Fibroblast of the conjunctiva (primary cell): ENCODE measurements at places on chromosomes 11 and 22.

- no peak for DNase-seq
Measured at GRCh38 chr11:59204746-59205145, 8.0 kb downstream of the MPEG1 start.

DNA sequence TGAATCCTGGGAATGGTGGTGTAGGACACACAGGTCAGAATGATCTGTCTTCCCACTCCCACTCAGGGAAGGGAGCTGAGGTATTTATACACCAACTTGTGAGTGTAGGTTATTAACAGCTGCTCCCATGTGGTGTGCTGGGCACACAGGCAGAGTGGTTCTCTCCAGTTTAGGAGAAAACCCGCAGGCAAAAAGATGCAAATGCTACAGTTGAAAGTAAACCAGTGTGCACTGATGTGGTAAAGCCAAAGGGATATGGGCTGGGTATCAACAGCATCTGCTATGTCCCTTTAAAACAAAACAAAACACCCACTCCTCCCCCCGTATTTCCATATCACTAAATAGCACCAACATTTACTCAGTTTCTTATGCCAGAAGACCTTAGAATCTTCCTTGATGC is 75.4 kb upstream of the SYT13 start:
- no peak for DNase-seq

DNA sequence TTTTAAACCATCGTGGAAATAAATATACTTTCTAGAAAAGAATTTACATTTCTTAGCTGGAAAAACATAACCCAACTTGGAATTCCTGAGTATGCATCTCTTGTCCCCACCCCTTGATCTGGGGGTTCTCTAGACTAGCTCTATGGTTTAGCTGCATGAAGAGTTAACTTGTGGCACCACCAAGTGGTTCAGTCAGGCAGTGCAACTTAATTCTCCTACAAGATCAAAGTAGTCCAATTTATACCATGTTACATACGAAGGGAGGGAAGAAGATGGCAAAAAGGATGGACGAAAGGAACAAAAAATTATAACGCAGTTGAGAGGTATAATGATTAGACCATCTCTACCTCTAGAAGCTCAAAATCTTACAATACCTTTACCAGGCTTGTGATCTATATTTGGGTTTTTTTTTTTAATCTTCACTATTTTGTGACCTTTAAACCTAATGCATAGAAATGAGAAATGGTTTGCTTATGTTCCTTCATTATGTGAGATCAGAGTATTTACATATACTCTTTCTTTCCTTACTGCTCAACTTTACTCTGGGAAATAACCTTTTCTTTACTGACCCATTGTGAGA is 28.5 kb upstream of the ALKBH3 start:
- peak; percentile 77 for DNase-seq

DNA sequence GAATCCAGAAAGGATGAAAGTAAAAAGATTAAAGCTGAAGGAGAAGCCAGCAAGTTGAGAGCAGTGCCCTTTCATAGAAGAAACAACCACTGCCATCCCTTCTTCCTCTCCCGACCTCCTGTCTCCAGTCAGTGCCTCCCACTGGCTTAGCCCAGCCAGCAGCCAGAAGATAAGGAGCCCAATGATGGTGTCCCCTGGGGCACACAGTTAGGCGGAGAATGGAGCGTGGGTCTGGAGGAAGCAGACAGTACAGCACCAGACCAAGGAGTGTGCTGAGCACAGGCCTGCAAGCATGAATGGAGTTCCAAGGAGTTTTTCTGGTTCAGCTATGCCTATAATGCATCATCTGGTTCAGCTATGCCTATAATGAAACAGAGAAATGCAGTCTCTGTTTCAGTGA is 54.3 kb upstream of the TNRC6B start:
- no peak for DNase-seq

DNA sequence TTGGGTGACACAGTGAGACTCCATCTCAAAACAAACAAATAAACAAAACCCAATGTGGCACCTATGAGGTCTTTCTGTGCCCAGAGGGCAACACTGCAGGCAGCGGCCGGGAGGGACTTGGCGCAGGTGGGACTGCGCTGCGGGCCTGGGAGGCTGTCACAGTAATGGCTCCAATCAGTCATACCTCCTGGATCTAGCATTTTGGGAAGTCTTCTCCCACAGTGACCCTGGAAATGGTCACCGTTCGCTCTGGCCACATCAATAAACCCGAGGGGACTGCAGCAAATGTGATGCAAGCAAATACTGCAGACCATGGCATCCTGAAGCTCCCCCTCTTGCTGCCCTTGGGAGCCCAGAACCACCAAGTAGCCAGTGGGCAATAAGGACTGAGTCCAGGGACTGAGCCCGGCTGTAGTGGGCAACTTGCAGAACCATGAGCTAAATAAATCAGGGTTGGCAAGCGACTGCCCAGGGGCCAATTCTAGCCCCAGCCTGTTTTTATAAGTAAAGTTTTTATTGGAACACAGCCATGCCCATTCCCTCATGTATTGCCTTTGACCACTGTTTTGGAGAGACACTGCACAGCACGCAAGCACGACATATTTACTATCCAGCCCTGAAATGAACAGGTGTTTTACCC is 15.4 kb downstream of the SHANK2 start:
- DNase-seq: no peak
